ENCODE measurements at places on chromosomes 1 and 21. TPM values are rescaled to one million over a fixed set of nuclear protein-coding genes. Genes with fewer than 3 reads are reported as not detected.

The C1orf87 gene
- not detected for total RNA-seq

- DNase-seq, result no peak
These were observed 49.6 kb downstream of the HLX start for GRCh38 chr1:220928725-220929300.

GRCh38 chr1:38265293-38266196, 219.0 kb upstream of the POU3F1 start:
- no peak for DNase-seq

- no peak for DNase-seq
These were observed 924 bp downstream of the EXTL2 start for GRCh38 chr1:100893718-100894117.

The AMY1A gene
- not detected for total RNA-seq

The CNKSR1 gene
- total RNA-seq, result 1.7 TPM

DNA sequence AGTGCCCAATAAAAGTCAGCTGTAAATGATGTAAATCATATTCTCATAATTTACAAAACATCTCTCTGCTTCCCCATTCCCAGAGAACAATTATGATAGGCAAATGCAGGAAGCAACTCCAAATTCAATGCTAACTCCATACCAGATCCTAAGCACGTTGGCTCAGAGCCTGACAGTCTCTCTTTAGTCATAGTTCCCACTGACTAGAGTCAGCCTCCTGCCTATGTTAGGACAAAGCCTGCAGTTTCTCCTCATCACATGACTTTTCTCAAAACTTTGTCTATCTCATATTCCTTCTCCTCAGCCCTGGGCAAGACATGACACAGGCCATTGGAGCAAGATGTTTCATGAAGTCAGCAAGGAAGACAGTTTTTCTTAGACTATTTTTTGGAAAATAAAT, 101.5 kb upstream of the COL24A1 start:
- no peak for DNase-seq

The U2AF1 gene
- total RNA-seq, result 15.8 TPM

GRCh38 chr21:35529171-35529863, 480.2 kb upstream of the RUNX1 start:
- DNase-seq, result no peak

DNA sequence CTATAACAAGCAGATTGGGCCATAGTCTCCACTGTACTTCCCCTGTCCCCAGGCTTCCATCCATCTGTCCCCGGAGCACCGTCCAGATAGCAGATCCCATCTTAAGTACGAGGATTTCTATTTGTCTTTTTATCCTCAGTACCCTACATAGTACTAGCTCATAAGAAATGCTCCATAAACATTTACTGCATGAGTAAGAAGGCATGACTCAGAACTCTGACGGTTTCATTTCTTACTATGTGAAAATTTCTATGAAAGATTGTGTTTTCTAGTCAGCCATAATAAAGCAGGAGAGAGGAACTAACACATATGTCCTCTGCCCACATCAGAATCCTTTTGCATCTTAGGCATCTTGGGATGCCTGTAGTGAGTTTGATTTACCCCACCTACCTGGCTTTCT, 49.5 kb downstream of the CHD1L start:
- DNase-seq, result no peak

DNA sequence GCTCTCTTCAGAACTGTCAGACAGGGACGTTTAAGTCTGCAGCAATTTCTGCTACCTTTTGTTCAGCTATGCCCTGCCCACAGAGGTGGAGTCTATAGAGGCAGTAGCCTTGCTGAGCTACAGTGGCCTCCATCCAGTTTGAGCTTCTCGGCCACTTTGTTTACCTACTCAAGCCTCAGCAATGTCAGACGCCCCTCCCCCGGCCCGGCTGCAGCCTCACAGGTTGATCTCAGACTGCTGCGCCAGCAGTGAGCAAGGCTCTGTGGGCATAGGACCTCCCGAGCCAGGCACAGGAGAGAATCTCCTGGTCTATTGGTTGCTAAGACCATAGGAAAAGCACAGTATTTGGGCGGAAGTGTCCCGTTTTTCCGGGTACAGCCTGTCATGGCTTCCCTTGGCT, 89.9 kb upstream of the PDC start:
- no peak for DNase-seq

GRCh38 chr1:84348759-84349158, 47.3 kb downstream of the SAMD13 start:
- DNase-seq, result no peak

- peak; percentile 28 for DNase-seq
These were observed 3.4 kb downstream of the TRIM11 start for GRCh38 chr1:228403231-228403631.

GRCh38 chr1:244219802-244220201, 168.7 kb downstream of the ZBTB18 start:
- no peak for DNase-seq

DNA sequence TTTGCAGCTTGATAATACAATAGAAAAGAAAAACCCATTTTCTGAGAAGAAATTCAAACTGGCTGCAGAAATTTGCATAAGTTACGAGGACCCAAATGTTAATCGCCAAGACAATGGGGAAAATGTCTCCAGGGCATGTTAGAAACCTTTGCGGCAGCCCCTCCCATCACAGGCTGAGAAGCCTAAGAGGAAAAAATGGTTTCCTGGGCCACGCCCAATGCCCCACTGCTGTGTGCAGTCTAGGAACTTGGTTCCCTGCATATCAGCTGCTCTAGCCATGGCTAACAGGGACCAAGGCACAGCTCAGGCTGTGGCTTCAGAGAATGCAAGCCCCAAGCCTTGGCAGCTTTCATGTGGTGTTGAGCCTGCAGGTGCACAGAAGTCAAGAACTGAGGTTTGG, 37.5 kb upstream of the TMEM61 start:
- no peak for DNase-seq

GRCh38 chr1:44819608-44820327, 11.4 kb downstream of the BTBD19 start:
- peak; percentile 84 for DNase-seq

The CLCNKA gene
- total RNA-seq, result 0.15 TPM

- DNase-seq, result peak; percentile 81
These were observed 104.9 kb upstream of the TMPRSS2 start for GRCh38 chr21:41612674-41613532.
